ENCODE measurements at places on chromosomes 11 and 22.

- no peak for DNase-seq
Observed at GRCh38 chr11:43359422-43359818, 700 bp downstream of the TTC17 start.

DNA sequence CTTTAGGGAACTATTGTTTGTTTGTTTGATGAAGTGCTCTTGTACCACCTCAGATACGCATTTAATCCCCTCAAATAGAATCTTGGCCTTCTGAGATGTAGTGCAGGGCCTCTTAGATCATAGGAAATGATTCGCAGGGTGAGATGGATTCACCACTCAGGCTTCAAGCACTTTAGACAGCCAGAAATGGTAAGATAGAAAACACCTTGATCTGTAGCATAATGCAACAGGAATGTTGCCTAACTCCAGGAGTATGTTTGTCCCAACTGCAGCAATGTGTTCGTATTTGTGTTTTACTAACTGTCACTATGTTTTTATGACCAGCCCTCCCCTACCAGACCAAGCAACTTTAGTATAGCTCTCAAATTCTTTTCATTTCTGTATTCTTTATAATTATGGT, 761.2 kb downstream of the NELL1 start:
- no peak for DNase-seq

- no peak for DNase-seq
Observed at GRCh38 chr11:36347384-36347906, 51.4 kb downstream of the PRR5L start.

GRCh38 chr11:128725630-128726319, 31.9 kb downstream of the FLI1 start:
- no peak for DNase-seq

DNA sequence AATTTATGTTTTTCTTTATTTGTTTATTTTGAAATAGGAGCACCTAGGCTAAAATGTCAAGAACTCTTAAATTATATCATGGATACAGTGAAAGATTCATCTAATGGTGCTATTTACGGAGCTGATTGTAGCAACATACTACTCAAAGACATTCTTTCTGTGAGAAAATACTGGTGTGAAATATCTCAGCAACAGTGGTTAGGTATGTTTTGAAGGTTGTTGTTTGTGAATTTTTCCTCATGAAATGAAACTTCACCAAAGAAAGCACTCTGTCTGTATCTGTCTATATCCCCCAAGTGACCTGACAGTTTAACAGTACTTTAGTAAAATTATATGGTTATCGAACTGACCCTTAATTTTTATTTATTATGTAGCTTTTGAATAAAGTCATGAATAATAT, 12.8 kb downstream of the ATM start:
- DNase-seq, result no peak

Measured in retinal pigment epithelial cell (primary cell).